ENCODE measurements at places on chromosomes 3 and 15. TPM values are rescaled to one million over a fixed set of nuclear protein-coding genes. Genes with fewer than 3 reads are reported as not detected.

GRCh38 chr3:18124501-18124900 is 300.6 kb downstream of the SATB1 start:
- H3K27ac ChIP-seq = peak overlapping the region; percentile 25
- H3K36me3 ChIP-seq = no peaks in the 10 kb centered on the region
- peaks cover 11% of the 10 kb centered on the region for H3K4me1 ChIP-seq
- peak; percentile 76 for DNase-seq
- no peak overlapping the region for H3K4me3 ChIP-seq
- H3K27me3 ChIP-seq = no peaks in the 10 kb centered on the region

DNA sequence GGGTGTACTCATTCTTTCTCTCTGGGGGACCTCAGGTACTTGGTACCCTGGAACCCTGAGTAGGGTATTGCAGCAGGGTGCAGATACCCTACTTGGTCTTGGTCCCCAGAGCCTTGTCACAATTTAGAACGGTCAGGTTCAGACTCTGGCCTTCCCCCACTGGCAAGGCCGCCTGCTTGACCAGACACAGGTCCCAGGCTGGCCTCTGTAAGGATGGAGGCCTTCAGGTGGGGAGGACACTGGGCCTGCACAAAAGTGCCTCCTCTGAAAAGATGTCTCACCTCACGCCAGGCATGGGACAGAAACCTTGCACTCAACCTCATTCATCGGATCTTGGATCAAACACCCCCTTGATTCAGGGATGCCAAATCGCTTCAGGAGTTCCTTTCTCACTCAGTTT is 158.4 kb downstream of the KLF13 start:
- H3K4me1 ChIP-seq = peaks cover 24% of the 10 kb centered on the region
- no peaks in the 10 kb centered on the region for H3K36me3 ChIP-seq
- no peak overlapping the region for H3K27ac ChIP-seq
- peaks cover 8% of the 10 kb centered on the region for H3K27me3 ChIP-seq
- no peak overlapping the region for H3K4me3 ChIP-seq

GRCh38 chr3:133988631-133989161 is 41.0 kb downstream of the SLCO2A1 start:
- no peaks in the 10 kb centered on the region for H3K36me3 ChIP-seq
- H3K4me3 ChIP-seq = no peak overlapping the region
- H3K4me1 ChIP-seq = peaks cover 8% of the 10 kb centered on the region
- no peak overlapping the region for H3K27ac ChIP-seq
- H3K27me3 ChIP-seq = no peaks in the 10 kb centered on the region

- no peaks in the 10 kb centered on the region for H3K36me3 ChIP-seq
- H3K27ac ChIP-seq = peak overlapping the region; percentile 88
- H3K4me3 ChIP-seq = no peak overlapping the region
- DNase-seq = peak; percentile 48
Measured at GRCh38 chr3:138687236-138687635, 78.7 kb downstream of the FAIM start.

DNA sequence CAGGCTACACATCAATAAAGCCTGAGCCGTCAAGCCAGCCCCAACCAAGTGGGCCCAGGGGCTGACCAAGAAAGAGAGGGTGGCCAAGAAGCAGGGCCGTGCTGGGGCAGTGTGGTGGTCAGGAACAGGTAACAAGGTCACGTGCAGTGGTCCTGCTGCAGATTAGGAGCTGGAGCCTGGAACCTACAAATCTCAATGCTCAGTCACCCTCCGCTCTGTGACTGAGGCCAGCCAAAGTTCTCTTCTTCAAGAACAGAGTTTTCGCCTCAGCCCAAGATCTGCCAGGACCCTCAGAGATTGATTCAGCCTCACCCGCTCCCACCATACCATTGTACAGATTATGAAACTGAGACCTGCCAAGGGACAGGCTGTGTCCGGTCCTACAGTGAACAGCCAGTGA is 26.9 kb downstream of the GRAMD2A start:
- H3K27me3 ChIP-seq = no peaks in the 10 kb centered on the region
- H3K27ac ChIP-seq = no peak overlapping the region
- H3K4me3 ChIP-seq = no peak overlapping the region
- no peaks in the 10 kb centered on the region for H3K36me3 ChIP-seq

CPLX3 gene
- not detected for total RNA-seq

CHRM5 gene
- 0.04 TPM for total RNA-seq

SYNPR gene
- not detected for total RNA-seq

BNC1 gene
- 2.4 TPM for total RNA-seq

ZNF80 gene
- not detected for total RNA-seq

CDHR4 gene
- total RNA-seq = not detected

CNTN4 gene
- not detected for total RNA-seq

TBC1D21 gene
- not detected for total RNA-seq
